Mesangial cell (primary cell): ENCODE measurements at places on chromosomes 2 and 18. TPM values are rescaled to one million over a fixed set of nuclear protein-coding genes. Genes with fewer than 3 reads are reported as not detected.

DUSP19 gene
- total RNA-seq = 0.49 and 1.1 TPM in 2 replicates

GAREM2 gene
- total RNA-seq = 2.3 and 3.0 TPM in 2 replicates

DNAH6 gene
- total RNA-seq = under 0.01 and 0.13 TPM in 2 replicates

ASB1 gene
- 30.8 and 30.9 TPM in 2 replicates for total RNA-seq

DPYSL5 gene
- 0.16 TPM in 1 of 2 replicates, not detected in the other for total RNA-seq

ANKRD39 gene
- 22.1 and 34.7 TPM in 2 replicates for total RNA-seq

BCL11A gene
- 3.6 and 5.6 TPM in 2 replicates for total RNA-seq

TFCP2L1 gene
- total RNA-seq = 0.33 and 4.1 TPM in 2 replicates

KCNF1 gene
- total RNA-seq = not detected in 2 replicates
